Neuronal stem cell (in vitro differentiated cells): ENCODE measurements at places on chromosomes 1 and 21.

DNA sequence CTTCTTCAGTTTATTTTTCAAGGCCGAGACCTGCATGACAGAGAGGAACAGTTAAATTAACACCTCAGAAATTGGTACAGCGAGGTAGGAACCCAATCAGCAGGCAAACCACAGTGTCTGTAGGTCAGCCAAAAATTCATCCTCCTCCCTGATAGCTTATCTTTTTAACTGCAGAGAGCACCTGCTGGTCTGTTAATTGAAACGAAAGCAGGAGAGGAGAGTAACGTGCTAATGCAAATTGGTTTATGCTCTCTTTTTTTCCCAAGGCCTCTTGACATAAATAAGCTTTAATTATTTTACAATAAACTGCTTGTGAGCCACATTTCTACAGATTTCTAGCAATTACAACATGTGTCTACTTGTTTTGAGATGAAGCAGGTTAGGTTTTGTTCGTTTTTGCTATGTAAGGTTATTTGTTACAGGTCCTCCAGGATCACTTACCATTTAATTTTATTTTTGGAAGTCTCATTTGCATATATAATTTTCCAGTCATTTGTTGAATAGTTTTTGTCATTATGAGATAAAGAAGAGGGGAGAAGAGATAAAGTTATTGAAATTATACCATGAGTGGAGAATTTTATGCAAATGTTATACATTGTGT, 179.9 kb downstream of the DENND1B start:
- no peak for DNase-seq

- DNase-seq = no peak
Measured at GRCh38 chr1:52352690-52353089, 13.3 kb downstream of the CC2D1B start.

DNA sequence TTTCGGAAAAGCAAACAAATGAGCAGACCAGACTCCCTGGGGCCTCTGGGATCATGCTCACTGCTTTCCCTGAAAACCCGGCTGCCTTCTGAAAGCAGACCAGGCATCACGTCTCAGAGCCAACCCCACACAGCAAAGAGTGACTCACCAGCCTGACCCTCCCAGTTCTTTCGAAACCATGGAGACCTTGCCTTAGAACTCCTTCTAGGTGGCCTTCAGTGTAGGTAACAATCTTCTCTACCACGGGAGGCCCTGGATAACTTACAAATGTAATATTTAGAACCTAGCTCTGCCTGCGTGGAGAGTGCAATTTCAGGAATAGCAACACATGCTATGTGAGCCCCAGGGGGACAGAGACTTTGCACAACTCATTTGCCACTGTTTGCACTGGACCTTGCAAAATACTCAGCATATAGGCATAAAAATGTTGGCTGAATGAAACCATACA, 105.2 kb downstream of the SUSD4 start:
- no peak for DNase-seq

GRCh38 chr1:19330449-19331135, 18.5 kb downstream of the SLC66A1 start:
- DNase-seq = no peak

GRCh38 chr1:161200992-161201835, 953 bp upstream of the NDUFS2 start:
- no peak for DNase-seq

DNA sequence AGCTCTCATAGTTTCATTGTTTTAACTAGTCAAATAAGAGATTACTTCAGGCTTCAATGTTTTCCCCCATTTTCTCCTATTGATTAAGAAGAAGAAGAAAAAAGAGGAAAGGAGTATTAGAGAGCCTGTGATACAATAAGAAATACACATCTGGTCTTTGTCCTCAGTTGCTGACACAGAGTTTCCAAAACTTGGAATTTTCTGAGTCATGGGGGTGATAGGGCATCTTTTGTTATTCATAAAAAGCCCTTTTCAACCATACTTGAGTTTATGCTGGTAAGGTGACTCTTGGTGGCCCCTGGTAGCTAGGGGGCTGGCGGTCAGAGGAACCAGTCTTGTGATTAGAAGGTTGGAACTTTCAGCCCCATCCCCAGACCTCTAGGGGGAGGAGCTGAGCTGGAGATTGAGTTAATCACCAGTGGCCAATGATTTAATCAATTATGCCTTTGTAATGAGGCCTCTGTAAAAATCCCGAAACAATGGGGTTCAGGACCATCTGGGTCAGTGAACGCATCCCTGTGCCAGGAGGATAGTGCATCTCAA, 28.9 kb upstream of the KLF18 start:
- DNase-seq = no peak

DNA sequence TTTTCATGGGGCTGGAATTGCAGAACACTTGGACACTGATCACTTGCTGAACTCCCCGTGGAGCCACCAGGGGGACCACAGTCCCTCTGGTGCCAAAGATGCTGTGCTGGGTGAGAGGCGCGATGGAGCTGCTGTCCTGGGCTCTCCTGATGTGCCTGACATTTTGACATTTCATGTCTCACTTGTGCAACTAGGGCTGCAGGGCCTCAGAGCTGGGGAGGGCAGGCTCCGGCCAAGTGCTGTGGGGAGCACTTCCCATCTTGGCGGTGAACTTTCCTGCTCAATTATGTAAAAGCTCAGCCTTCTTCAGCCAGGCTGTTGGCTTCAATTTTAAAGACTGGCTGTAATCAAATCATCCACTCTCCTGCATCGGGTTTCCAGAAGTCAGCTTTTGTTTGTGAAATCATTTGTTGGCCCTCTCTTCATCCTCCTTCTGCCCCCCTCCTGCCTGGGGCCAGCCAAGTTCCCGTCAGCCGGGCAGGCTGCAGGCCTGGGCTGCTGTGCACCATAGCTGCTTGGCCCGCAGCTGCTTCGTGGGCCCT, 36.8 kb downstream of the KCNAB2 start:
- DNase-seq = no peak
